Spleen (tissue), 13 donors: ENCODE measurements at places on chromosomes 12 and 14.

- DNase-seq = peak; percentile 44
Observed at GRCh38 chr12:123139926-123140675, 10.8 kb downstream of the PITPNM2 start.

- DNase-seq = peak; percentile 82
Observed at GRCh38 chr12:6828781-6829535, 751 bp downstream of the P3H3 start.

DNA sequence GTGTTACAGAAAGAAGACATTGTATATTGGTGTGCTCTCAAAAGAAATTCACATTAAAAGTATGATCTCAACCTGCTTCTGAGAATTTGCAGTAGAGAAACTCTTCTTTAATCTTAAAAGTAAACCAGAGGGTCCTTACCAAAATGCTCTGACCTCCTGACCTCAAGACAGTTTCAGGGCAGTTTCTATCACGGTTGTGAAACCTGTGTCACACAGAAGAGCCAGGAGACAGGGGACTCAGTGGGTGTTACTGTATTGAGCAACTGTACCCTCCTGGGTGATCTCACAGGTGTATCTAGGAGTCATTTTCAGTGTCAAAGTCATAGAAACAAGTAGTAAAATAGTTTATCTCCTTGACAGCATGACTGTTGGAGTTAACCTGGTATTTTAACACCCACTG, 178.0 kb downstream of the GRIP1 start:
- no peak for DNase-seq

DNA sequence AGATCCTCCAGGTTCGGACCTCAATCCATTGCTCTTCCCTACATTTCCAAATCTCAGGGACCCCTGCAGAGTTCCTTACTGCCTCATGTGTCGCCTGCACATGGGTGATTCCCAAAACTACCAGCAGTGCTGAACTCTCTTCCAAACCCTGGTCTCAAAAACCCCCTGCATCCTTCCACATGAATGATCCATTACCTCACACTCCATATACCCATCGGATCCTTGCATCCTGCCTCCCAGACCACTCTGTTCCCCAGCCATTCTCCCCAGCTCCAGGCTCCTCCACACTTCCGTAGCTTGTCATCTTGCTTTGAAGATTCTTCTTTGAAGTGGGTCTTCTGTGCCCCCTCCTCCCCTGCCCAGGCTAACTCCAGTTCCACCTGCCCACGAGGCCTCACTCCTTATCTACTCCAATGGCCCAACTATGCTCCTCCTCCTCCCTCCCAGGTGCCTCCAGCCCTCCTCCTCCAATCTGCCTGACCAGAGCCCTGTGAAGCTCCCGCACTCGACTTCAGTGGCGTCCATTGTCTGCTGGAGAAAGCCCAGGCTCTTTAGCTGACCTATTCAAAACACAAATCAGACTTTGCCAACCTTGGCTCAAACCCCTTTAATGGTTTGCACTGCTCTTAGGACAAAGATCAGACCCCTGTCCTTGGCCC, 13.8 kb downstream of the RAPGEF3 start:
- no peak for DNase-seq

GRCh38 chr14:85423889-85424288, 106.1 kb upstream of the FLRT2 start:
- DNase-seq = no peak

DNA sequence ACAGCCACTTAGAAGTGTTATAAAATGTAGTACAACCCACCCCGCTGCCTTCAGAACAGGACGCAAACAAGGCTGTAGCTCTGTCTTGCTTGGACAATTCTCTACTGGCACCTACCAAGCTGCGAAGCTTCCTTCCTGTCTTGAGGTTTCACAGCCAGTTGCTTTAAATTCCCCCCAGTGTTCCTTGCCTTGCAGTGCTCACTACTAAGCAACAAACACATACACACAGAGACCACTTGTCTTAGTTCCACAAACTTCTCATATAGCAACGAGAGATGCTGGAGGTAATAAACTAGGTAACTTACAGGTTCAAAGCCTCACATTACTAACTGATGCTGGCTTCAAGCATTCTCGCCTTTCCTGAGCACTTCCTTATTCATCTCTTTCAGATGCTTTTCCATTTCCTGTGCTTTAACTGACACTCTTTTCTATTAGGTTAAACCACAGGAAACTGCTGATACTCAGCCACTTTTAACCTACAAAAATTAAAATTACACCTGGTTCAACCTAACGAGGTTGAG, 91.5 kb upstream of the PTGDR start:
- DNase-seq = no peak

- peak; percentile 57 for DNase-seq
Observed at GRCh38 chr12:96237465-96238077, 43.4 kb downstream of the ELK3 start.

DNA sequence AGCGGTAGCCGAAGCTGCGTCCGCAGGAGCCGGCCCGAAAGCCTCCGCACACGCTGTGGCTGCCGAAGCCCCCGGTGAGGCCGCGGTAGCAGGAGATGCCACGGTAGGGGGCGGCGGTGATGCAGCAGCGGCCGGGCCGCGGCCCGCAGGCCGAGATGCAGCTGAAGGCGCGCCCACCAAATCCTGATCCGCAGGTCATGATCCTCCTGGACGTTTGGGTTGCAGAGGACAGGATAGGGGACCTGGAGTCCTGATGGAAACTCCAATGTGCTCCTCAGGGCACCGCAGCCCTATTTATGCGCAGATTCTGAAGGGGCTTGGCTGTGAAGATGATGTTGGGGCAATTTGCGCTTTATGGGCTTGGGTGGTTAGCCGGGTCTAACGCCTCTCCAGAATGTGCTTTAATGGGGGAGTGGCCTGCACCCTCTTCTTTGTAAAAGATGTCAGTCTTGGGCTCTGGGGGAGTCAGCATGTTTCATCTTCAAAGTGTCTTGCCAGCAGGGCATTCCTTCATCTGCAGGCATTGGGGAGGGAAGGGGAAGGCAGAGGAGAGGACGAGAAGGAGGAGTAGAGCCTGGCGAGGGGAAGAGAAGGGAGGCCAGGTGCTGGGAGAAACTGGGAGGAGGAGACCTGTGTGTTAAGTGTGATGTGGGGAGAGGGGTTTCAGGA, at the start of gene KRT81:
Gene KRT81 (minus strand): TSS at position 268 of the 669 bp plus-strand sequence. CDS start 69 bp downstream, at position 199.
- peak; percentile 31 for DNase-seq

GRCh38 chr12:109029411-109029810, 8.5 kb upstream of the SVOP start:
- no peak for DNase-seq

DNA sequence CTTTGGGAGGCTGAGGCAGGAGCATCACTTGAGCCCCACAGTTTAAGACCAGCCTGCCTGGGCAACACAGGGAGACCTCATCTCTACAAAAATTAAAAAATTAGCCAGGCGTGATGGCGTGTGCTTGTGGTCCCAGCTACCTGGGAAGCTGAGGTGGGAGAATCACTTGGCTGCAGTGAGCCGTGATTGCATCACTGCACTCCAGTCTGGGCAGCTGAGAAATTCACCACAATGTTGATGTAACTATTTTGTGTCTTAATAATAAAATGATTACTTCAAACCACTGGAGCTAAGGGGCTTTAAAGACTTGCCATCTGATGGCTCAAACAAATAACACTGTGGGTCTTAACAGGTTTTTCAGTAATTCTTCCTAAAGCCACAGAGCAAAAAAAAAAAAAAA, 10.8 kb downstream of the ERH start:
- no peak for DNase-seq

- no peak for DNase-seq
Observed at GRCh38 chr12:2248901-2249381, 196.2 kb downstream of the CACNA1C start.

GRCh38 chr12:42935756-42936155, 346.2 kb upstream of the PRICKLE1 start:
- no peak for DNase-seq

GRCh38 chr12:130014485-130014807, 110.6 kb upstream of the TMEM132D start:
- no peak for DNase-seq

DNA sequence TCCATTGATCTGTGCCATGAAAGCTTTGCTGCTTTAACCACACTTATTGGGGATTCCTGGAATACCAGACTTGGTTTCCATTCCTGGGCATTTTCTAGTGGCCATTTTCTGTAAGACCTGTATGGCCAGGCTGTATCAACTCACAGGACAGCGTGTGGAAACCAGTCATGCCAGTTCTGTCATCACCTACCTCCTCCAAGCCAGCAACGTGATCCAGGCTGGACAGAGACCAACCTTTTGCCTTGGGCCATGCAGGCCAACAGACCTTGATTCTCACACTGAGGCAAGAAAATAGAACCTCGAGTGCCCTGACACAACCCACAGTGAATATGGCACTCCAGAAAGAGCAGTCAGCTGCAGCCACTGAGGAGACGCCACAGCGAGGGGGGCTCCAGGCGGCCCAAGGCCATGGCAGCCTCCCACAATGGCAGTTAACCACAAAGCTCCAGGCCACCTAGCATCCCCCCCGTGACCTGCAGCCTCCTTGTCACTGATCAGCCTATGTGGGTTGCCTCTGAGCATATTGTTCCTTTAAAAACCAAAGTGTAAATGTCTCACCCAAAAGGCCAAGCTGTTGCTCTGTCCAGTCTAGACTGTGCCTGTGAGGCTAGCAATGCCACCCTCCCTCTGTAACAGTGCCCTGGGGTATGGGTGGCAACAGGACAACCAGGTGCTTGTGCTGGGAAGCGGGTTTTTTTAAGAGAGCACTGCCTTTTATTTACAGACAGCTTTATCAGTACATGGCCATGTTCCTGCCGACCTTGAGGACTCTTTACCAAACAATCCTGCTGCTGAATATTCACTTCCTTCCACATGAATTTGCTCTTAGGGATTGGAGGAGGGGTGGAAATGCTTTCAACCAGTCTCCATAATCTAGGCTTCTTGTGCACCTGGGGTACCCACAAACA, 168.7 kb upstream of the HIF1A start:
- DNase-seq = peak; percentile 72

- DNase-seq = no peak
Observed at GRCh38 chr12:126201981-126202537, 1136.8 kb downstream of the AACS start.

DNA sequence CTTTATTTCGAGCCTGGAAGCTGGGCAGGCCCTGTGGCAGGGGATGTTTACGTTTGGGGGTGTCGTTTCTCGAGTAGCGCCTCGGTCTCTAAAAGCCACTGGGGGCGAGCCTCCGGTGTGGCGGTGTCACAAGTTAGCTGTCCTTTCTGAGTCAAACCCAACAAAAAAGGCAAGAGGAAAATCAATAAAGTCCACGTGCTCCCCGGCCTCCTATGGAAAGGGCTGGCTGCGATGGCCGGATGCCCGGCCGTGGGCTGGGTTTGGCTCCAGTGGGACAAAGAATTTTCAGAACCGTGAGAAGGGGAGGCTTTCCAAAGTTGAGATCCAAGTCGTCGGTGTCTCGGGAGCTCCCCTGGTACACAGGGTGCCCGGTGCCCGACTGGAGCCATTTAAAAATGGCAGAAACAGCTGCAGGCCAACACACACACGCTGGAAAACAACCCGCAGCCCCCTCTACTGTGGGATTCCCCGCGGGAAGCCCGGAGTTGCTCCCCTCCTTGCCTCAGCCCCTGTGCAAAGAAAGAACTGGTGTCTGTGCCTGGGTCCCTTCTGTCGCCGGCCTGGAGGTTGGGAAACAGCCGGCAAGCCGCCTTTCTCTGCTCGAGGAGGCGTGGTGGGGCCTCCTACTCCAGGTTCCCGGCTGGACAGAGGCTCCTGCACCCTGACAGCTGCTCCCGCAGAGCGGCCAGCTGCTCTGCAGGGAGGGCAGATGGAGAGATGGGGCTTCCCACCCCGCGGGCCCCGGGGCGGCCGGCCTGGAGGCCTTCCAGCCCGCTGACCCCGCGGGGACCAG, 1.9 kb downstream of the BCL7A start:
- peak; percentile 79 for DNase-seq

DNA sequence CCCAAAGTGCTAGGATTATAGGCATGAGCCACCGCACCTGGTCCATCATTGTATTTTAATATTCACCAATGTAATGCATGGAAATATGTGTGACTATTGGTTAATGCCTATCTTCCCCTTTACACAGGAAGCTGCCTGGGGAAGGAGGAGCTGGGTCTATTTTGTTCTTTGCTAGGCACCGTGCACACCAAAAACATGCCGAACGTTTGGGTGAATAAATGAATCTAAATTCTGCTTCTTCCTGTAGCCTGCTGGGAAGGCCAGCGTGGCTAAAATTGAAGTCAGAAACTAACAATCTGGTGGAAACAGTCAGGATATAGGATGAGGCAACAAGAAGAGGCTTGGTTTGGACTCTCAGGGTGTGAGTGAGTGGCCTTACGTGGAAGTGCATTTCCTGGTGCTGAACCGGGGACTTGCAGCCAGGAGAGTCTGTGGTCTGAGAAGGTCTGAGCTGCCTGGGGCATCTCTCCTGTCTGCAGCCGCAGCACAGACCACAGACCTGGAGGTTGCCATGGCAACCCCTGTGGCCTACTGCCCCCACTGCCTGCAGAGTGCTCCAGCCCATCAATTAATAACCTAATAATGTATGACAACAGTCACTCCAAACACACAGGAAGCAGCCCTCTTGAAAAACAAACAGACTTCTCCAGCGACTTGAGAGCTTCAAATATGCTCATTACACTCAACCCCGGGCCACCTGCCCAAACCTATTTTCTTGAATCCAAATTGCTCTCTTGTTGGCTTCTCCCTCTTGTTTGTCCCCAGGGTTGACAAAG, 5.5 kb upstream of the GPR68 start:
- DNase-seq = peak; percentile 44

DNA sequence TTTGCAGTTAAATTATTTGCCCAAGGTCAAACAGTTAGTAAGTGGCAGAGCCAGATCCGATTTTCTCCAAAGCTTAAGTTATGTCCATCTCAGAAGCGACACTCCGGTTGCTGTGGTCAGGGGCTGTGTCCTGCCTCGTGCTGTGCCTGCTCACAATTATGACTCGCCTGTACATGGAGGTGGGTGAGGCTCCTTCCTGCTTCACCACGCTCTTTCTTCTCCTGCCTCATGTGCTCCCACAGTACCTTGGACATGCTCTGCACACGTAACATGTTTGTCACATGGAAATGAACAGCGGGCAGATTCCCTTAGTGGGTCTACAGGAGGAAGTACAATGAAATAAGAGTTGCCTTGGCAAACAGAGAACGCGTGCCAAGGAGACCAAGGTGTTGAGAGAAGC, 62.2 kb upstream of the CCND2 start:
- no peak for DNase-seq

DNA sequence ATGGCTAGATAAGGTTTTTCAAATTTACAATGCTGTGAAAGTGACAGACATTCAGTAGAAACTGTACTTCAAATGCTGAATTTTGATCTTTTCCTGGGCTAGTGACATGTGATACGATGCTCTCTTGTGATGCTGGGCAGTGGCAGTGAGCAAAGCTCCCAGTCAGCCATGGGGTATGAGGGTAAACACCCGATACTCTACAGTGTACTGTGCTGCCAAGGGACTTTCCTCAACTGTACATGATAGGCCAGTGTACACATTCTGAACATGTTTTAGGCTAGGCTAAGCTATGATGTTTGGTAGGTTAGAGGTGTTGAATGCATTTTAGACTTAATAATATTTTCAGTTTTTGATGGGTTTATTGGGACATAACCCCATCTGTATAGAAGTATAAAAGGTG, 17.6 kb downstream of the MBIP start:
- DNase-seq = no peak
